Skin of body (tissue), 3 donors: ENCODE measurements at places on chromosomes 12 and 14. TPM values are rescaled to one million over a fixed set of nuclear protein-coding genes. Genes with fewer than 3 reads are reported as not detected.

DNA sequence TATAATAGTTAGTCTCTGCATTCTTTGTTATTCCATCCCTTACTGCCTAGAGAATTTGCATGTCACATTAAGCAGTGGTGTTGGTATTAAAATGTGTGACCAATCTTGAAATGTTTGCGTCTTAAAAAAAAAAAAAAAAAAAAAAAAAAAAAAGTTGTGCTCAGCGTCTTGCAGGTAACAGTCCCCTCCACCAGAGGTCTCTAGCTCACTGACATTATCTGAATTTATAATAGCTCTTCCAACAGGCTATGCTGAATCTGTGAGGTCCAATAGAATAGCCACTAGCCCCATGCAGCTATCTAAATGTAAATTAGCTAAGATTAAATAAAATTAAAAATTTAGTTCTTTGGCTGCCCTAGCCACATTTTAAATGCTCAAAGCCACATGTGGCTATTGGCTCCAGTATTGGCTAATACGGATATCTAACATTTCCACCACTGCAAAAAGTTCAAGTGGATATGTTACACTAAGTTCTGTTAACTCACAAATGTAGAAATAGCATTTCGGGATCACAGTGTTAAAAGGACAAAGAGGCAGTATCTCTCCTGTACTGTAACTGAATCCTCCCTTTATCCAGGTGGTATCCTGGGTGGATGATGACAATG, 28.7 kb downstream of the NKX2-8 start:
- peak; percentile 6 for DNase-seq

- no peak for DNase-seq
Observed at GRCh38 chr12:103273645-103274044, 222.1 kb downstream of the C12orf42 start.

GRCh38 chr12:125013816-125014442, 20.5 kb downstream of the BRI3BP start:
- DNase-seq = no peak

DNA sequence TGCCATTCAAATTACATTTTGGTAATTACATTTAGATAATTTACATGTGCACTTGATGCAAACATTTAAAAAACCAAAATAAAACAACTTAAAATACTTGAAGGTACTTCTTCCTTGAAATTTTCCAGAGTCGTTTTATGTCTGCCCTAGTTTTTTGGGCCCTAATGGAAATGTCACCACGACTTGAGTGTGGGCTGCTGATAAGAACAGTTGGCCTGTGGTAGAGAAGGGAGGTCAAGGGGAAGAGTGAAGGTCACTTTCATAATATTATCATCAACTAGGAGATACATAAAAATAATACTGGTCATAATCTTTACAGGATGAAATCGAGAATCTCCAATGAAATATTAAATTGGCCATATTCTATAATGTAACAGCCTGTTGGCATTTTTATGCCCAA, 23.1 kb downstream of the ZDHHC17 start:
- DNase-seq = no peak

- DNase-seq = no peak
Observed at GRCh38 chr14:44833376-44834060, 128.2 kb downstream of the KLHL28 start.

DNA sequence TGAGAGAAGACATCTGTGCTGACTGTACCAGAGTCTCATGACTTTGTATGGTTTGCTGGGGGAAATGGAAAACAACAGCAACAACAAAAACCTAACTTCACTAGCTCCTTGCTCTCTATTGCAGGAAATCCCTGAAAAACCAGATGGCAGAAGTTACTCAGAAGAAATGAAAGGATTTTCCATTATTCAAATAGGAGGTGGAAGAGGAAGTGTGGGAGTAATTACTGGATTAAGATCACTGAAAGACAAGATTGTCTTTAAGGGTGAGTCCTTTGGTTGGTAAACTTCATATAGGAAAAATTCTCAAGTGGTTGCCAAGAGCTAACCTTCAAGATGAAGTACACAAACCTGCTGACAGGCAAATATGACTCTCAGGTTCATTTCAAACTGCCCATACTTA, 391.9 kb upstream of the ATP2B1 start:
- no peak for DNase-seq

Gene CLEC4A
- total RNA-seq = 4.7 TPM

Gene CARMIL3
- 0.69 TPM for total RNA-seq
